Hindlimb muscle (tissue), 1 donor: ENCODE measurements at places on chromosomes 7 and 10. TPM values are rescaled to one million over a fixed set of nuclear protein-coding genes. Genes with fewer than 3 reads are reported as not detected.

The VGF gene
- polyA plus RNA-seq: not detected

DNA sequence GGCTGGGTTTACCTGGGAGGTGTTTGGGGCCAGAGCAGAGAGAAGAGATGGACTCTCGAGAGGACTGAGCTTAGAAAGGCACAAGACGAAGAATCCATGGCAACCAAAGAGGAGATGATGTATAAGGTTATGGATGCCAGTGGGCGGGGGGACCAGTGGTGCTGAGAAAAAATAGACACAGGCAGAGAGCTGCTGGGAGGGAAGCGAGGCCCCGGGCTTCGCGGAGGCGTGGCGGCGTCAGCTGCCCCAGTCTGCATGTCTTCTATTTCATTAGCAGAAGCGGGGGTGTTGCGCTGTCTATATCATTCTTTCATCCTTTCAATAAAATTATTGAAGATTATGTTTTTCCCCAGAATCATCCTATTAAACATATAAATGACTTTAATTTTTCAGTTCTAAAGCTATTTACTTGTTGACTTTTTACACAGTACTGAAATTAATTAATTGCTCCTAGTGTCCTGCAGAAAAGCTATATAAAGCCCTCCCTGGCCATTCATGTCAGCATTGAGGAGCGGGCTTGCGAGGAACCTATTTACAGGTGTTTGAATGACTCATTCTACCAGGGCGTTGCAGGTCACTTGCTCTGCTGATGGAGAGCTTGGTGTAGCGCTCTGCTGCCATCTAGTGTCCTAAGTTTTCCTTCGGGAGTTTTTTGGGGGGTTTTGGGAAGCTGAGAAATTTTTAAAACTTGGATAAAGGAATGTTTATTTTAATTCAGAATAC lies 42.9 kb upstream of the BHLHA15 start:
- peak; percentile 57 for DNase-seq

GRCh38 chr7:92697012-92697411 lies 106.8 kb upstream of the FAM133B start:
- DNase-seq: no peak

- no peak for DNase-seq
Observed at GRCh38 chr10:26703096-26703495, 5.6 kb downstream of the PDSS1 start.

- no peak for DNase-seq
Observed at GRCh38 chr10:78165172-78165571, 131.5 kb downstream of the RPS24 start.

- DNase-seq: peak; percentile 51
Observed at GRCh38 chr10:43292755-43293676, 26.2 kb upstream of the RASGEF1A start.

- DNase-seq: no peak
Observed at GRCh38 chr7:150586068-150586784, 19.0 kb downstream of the GIMAP4 start.

GRCh38 chr10:110007701-110008517 lies at the start of gene ADD3:
ADD3 (plus strand) TSS chr10:110007984; CDS start chr10:110100654, 92,670 bp downstream.
- DNase-seq: peak; percentile 94

GRCh38 chr7:144776447-144776846 lies 59.4 kb downstream of the TPK1 start:
- no peak for DNase-seq
